ENCODE measurements at places on chromosomes 3 and 15.

DNA sequence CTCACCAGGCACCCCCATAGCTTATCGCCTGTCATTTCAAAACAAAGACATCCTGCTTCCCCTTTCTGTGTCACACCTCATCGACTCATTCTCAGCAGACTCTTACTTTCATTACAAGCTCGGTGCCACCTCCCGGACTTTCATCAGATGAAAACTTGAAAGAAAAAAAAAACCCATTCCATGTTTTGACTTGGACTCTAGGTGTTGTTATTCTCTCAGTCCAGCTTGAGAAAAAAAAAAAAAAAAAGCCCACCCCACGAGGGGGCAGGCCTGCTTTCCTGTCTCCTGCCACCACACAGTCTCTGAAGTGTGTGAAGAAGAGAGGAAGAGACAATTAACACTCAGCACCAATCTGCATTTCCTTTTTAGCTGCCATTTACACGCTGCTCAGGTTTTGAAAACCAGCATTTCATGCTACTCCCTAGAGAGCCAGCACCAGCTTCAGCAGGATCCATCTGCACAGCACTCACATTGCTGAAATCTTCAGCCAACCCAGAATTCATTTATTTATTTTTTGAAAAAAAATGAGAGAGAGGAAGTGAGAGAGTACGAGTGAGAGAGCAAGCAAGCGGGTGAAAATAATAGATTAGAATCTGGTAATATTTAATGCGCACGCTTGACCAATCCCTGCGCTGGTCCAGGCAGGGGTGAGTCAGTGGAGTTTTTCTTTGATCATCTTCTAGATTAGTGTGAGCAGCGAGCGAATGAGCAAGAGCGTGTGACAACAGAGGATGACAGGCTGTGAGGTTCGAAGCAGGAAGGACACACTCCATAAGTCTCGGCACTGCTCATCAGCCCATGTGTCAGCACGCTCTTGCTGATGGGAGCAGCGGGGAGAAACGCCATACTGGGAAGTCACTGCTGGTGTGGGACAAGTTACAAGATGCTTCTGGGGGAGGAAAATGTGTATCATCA, 23.5 kb downstream of the ZNF80 start:
- peak; percentile 90 for DNase-seq

DNA sequence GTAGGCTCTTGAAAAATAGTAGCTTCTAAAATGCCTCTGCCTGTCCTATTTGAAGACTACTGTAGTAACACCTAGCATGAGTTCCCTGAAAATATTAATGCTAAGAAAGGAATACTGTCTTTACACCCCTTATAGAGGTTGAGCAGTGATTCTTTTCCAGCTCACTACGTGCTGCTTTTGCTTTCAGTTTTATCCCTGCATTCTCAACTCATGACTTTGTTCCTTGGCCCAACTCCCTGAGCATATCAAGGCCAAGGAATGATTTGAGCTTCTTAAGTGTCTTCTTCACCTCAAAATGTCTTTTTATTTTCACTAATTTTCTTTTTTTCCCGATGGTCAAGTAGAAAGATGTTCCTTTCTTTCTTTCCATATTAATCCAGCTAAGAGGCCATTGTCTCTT, 16.5 kb upstream of the P2RY13 start:
- peak; percentile 51 for DNase-seq

DNA sequence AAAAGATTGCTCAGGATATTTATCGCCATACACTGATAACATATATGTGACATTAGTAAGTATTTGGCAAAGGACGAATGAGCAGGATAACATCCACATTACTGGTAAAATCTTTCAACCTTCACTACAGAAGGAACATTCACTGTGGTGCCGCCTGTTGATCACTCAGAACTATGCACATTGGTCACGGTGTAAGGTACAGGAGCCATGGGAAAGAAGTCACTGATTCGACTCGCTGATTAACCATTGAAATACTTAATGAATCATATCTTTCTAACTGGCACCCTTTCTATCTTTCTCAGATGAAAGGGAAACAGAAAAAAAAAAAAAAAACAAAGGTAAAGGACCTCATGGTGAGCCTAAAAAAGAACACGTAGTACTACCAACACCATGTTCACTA, 68.8 kb downstream of the TJP1 start:
- peak; percentile 34 for DNase-seq

DNA sequence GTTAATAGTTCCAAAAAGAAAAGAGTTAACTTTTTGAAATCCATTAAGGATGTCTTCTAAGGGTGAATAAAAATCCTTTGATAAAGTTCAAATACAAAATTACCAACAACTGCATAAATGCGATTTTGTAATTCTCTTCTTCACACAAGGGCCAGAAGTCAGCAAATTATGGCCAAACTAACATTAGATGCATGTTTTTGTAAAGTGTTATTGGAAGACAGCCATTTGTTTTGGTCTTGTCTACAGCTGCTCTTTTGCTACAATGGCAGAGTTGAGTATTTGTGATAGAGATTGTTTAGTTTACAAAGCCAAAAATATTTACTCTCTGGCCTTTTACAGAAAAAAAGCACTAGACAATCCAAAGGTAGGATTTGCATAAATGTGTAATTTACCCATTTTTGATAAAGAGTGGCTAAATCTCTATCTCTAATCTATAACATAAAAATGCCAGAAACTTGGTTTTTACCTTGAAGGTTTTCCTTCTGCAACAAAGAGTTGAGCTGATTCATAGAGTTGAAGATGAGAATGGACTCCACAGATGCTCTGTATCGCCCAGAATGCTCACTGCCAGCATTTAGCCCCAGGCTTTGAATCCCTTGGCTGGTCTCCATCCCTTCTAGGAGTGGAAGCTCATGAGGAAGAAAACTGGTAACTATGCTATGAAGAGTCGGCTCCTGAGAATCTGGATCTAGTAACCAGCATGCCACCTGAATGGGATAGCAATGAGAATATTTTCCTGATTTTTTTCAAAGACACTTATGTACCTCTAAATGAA, 64.5 kb downstream of the POLQ start:
- peak; percentile 76 for DNase-seq

DNA sequence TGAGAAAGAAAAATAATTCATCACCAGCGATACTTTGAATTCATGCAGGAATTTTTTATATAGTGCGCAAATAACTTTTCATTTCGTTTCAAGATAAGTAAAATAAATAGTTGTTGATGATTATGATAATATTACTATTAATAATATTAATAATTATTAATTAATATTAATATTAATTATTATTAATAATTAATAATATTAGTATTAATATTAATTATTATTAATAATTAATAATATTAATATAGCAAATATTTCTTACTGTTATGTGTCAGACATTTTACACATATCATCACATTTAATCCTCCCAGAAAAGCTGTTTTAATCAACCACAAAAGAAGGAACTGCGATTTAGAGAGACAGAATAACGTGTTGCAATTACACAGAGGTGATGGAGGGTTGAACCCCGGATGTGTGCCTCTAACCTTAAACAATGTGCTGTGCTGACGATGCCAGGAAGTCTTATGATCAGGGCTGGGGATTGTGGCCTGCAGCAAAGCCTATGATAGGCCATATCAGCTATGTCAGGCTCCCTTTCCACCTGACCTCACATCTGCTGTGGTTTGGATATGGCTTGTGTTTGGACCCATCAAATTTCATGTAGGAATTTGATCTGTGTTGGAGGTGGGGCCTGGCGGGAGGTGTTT, 263.5 kb upstream of the NR2F2 start:
- no peak for DNase-seq

DNA sequence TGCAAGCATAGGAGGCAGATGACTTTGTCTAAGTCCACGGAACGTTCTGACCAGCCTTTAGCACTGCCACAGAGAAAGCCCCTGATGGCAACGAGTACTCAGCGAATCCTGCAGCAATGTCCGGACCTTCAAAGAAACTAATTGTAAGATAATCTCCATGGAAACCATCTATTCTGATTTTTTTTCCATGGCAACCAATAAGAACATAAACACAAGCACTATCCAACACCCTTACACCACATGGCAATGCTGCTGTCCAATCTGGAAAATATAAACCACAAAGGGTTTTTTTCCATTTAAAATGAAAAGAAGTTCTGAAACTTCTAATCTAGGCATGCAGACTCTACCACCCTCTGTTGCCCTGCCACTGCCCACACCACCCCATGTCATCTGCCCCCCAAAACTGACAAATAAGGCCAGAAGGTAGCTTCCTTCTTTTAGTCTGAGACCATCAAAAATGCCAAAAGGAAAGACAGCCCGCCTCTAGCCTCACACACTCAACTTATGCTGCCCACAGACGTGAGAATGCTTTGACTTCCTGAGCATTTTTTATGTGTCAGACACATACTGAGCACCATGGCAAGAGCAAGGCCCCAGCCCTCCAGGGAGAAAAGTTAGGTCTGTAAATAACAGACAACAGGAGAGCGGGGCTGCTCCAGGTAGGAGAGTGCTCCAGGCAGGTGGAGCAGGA, 44.5 kb downstream of the POC1A start:
- no peak for DNase-seq

DNA sequence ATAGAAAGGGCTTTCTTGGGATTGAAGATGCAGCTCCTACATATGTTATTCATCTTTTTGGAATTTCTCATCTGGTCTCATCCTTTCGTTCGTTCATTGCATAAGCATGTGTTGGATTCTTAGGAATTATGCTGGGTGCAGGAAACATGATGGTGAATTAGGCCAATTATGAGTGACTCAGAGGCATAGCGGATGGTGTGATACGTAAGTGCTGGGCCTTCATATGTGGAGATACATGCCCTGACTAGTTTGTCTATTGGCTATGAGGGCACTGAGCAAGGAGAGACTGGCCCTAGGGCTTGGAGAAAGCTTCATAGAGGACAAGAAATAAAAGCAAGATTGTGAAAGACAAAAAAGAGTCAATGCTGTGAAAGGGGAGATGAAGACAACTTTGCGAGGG, 235.1 kb downstream of the MYRIP start:
- peak; percentile 89 for DNase-seq

GRCh38 chr3:20975188-20975651, 775.8 kb downstream of the ZNF385D start:
- DNase-seq = no peak

GRCh38 chr3:127157171-127157828, 35.6 kb upstream of the PRR23E start:
- DNase-seq = no peak

DNA sequence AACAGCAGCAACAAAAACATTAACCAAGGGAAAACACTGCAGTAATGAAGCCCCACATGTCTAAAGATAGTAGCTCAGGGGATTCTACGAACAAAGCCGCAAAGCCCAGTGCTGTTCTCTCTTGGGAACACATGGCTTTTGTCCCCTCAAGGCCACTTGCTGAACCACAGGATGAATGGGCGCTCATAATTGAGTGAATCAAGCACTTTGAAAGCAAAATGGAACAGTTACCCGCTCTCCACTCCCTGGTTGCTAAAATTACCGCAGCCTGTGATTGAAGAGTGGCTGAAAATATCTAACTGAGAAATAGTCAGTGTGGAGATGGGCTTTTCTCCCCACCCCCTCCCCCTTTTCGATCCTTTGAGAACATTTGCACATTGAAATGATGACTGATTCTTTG, 39.6 kb downstream of the RASGRF1 start:
- DNase-seq = no peak

DNA sequence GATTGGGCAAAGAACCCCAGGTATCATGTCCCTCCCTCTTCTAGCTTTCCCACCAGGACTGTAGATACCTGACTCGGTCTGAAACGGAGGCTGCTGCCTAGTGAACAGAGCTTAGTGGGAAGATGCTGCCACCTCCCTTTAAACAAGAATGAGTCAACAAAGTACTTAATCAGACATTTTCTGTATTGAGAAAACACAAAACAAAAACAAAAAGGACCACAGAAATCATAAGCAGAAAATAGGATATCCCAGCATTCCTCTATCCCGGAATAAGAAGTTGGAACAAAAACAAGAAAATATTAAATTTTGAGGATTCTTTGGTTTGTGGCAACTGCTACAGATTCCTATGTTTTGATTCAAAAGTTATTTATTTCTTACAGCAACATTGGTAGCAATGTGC, 51.7 kb upstream of the COL8A1 start:
- peak; percentile 39 for DNase-seq

GRCh38 chr3:183637106-183637486, 1.7 kb downstream of the KLHL24 start:
- DNase-seq = no peak

- no peak for DNase-seq
Measured at GRCh38 chr15:74564182-74564581, 23.2 kb downstream of the ARID3B start.

GRCh38 chr3:50160561-50160983, 5.4 kb downstream of the SEMA3F start:
- DNase-seq = no peak

- DNase-seq = no peak
Measured at GRCh38 chr3:167899093-167899492, 163.6 kb downstream of the SERPINI1 start.

GRCh38 chr15:77400258-77400657, 19.6 kb downstream of the PEAK1 start:
- DNase-seq = no peak

GRCh38 chr3:32371461-32372212, 20.0 kb upstream of the CMTM7 start:
- no peak for DNase-seq

DNA sequence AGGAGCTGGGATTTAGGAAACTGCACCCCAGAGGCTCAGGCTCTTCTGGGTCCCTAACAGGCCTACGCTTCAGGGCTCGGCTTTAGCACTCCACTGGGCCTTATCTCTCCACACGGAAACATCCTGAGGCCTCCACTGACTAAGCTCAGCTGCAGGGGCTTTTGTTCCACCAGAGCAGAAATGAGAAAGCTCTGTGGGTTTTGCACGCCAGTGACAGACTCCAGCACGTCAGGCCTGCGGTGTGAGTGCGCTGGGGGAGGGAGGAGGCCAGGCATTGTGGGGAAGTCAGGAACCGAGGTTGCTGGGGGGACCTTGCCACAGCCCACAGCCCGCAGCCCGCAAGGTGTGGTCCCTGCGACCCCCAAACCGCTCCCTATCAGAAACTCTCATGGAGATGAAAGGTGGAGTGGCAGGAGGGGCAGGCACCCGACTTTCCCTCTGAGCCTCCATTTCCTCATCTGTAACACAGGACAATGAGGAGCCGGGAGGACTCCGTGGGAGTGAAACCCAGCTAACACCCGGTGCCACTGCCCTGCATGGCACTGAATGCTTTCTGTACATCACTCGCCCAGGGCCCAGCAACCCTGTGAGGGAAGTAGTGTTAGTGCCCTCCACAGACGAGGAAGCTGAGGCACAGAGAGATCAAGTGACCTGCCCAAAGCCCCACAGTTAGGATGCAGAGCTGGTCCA, 106.5 kb downstream of the TPRA1 start:
- no peak for DNase-seq

DNA sequence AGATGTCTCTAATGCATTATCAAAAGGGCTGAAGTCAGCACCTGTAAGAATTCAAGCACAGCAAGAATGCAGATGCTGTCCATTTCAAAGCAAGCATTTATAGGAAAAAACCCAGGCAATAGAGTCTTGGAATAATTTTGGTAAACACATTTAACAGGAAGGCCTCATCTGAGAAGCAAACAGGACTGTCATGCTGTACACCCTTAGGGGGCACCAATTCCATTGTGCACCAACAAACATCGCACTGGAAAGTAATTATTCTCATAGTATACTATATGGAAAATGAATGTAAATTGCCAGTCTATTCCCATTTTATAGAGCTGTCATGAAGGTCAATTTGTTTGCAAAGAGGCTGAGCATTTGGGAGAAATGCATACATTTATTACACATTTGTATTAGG, 247.3 kb upstream of the SUCLG2 start:
- DNase-seq = no peak

- DNase-seq = no peak
Measured at GRCh38 chr3:37162501-37163245, 11.7 kb downstream of the LRRFIP2 start.

Data from ELR (cell line).